ENCODE measurements at places on chromosomes 1 and 21. TPM values are rescaled to one million over a fixed set of nuclear protein-coding genes. Genes with fewer than 3 reads are reported as not detected.

GRCh38 chr1:184162281-184162680 lies 110.8 kb downstream of the TSEN15 start:
- no peak for DNase-seq

DNA sequence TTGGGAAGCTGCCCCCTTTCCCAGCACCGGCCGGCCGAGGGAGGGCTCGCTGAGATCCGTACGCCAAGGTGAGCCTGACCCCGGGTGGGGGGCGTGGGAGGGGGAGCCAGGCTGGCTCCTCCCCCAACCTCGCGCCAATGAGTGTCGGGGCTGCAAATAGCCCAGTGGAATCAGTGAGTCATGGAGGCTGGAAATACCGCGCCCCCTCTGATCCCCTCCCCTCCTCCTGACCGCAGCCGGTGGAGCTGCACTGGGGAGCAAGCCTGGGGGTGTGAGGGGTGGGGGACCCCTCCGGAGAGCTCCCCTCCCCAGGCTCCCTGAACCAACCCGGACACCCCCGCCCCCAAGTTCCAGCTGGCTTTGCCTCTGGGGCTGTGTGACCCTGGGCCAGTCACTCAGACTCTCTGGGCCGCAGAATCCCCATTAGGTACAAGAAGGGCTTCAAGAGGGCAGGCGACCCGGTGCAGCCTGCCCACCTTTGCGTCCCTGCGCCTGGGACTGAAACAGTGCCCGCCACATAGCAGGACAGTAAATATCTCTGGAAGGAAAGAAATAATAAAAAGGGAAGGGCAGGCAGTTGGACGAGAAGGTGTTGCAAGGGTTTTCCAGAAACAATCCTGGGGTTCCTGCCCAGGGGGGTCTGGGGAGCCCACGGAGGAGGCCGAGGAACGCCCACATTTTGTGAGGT lies 4.5 kb downstream of the HSPB7 start:
- peak; percentile 88 for DNase-seq

- DNase-seq, result no peak
Observed at GRCh38 chr1:246332078-246332477, 175.0 kb downstream of the SMYD3 start.

- DNase-seq, result peak; percentile 90
Observed at GRCh38 chr1:220748089-220748934, at the start of gene MTARC2. Gene MTARC2 (plus strand): TSS chr1:220748322. CDS start chr1:220748532, 210 bp downstream.

DNA sequence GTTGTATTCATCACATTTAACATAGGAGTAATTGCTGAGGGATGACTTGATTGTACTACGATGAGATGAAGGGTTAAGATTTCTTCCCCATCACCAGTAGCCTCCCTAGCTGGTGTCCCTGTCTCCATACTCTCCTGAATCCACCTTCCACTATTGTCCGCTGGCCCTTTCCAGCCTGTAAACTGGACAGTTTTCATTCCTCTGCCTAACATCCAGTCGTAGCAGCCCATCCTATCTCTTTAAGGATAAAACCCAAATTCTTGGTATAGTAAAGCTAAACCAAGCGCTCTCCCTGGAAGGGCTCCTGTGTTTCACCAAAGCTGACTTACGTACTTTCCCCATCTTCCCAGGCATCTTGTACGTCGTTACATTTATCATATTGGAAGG lies 670 bp downstream of the COX20 start:
- DNase-seq, result no peak

The CHODL gene
- total RNA-seq, result 0.32 TPM

Data from adrenal gland (tissue), 19 donors.